ENCODE measurements at places on chromosomes 7 and 10.

DNA sequence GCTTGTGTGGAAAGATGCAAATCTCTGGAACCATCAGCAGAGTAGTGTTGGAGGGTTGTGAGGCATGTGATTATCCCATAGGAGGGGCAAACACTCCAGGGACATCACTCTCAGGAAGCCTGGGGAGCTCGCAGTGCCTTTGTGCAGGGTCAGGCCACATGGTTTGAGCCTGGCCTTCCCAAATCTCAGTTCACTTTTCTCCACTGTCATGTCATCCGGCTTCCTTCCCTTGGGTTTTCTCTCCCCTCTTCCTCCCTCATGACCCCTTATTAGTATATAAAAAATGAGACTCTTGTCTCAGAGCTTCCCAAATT lies 20.4 kb downstream of the TSPAN14 start:
- no peak for DNase-seq

GRCh38 chr10:44125879-44126278 lies 259.0 kb downstream of the CXCL12 start:
- no peak for DNase-seq

GRCh38 chr7:123864436-123864835 lies 19.5 kb downstream of the HYAL4 start:
- no peak for DNase-seq

DNA sequence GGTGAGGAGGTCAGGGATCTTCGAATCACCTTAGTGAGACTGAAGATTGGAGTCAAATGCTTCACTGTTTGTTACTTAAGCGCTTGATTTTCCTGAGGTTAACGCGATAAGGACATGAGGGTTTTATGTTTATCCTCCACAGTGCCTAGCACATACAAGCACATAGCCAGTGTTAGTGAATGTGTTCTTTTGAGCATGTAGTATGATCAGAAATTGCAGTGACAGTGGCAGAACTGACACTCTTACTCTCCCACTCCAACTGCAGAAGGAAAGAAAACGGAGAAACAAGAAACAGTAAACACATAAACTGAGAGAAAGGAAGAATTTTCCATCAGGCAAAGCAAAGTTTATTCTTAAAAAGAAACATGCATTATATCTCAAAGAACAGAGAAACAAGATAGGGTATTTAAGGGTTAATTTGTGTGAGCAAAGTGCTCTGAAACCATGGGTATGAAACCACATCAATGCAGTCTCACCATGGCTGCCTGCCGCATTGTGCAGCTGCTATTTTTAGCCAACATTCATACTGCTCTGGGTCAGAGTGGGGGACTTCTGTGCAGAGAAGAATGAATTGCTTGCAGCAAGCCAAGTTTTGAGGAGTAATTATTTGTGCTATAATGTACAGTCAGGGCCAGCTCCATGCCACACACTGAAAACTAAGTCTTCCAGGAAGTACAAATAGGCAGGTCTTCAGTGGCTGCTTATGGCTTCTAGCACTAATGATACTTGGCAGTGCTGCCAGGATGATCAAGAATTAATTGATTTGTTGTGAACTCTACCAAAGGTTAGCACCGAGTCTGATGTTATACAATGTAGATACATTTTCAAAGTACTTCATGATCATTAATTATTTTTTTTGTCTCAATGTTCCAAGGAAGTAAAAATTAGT lies 152.0 kb downstream of the MACC1 start:
- DNase-seq, result peak; percentile 2

DNA sequence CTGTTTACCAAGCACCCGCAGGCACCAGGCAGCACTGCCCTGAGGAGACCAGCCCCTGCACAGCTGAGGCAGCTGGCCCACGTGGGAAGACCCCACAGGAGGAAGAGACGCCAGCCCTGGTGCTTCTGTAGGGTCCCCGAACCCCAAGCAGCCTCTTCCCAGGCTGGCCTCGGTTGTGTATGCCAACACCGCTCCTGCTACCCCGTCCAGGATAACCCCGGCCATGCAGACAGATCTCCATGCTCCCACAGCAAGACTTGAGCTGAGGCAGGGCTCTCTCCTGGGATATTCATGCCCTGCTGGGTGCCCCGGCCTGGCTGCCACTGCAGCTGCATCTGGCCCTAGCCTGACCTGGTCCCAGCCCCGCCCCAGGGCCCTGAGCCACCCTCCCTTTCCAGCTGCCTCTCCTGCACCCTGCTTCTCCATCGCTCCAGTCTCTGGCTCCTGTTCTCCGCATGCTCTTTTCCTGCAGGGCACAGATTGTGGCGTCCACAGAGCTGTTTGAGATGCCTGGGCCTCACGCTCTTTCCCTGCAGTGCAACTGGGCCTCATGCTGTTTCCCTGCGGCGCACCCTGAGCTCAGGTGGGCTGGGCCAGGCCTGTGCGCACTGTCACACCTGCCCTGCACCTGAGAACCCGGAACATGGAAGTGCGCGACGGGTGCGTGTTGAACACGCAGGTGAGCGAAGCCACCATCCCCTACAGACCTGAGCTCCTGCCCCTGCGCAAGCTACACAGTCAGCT lies 236.2 kb downstream of the ELFN1 start:
- DNase-seq, result no peak

GRCh38 chr7:77370606-77371005 lies 45.5 kb downstream of the GSAP start:
- no peak for DNase-seq

GRCh38 chr10:22856444-22857074 lies 71.3 kb upstream of the ARMC3 start:
- DNase-seq, result no peak

DNA sequence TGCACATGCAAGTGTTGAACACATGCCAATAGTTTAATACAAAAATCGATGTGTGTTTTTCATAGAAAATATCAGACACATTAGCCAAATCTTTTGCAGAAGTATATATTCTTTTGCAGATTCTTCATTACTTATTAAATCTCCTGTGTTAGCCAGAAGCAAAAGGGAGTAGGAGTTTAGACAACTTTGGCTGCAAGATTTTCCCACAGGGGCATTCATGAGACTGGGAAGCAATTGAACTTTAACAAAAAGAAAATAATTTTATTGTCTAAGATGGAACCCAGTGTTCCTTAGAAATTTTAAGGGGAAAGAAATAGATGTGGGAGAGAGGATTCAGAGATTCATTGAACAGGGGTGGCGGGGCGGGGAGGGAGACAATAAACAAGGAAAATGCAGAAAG lies 1336.0 kb downstream of the GATA3 start:
- DNase-seq, result no peak

GRCh38 chr7:156903232-156903909 lies 10.4 kb upstream of the LMBR1 start:
- DNase-seq, result no peak

- DNase-seq, result no peak
Observed at GRCh38 chr10:61042533-61042932, 98.5 kb upstream of the RHOBTB1 start.

DNA sequence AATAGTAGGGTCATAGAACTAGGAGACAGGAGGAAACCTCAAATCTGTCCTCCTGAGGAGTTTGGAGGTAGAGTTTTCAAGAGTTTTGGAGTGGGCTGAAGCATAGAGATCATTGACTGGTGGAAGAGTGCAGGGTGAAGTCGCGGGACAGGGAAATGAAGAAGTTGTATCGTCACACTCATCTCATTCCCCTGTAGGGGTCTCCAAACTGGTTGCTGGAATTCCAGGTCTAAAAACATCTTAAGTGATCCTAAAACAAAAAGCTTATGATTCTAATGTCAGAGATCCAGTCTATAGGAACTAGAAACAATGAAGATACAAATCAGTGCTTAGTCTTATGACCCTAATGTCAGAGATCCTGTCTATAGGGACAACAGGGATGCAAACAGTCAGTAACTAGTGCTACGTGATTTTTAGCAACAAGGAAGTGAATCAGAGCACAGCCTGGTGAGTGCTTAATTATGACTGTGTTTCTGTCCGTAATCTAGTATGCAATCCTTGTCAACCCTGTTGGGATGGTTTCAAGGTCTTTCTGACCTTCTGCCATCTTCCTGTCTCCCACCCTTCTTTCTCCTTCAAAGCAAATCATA lies 139.4 kb downstream of the SKIDA1 start:
- DNase-seq, result no peak

DNA sequence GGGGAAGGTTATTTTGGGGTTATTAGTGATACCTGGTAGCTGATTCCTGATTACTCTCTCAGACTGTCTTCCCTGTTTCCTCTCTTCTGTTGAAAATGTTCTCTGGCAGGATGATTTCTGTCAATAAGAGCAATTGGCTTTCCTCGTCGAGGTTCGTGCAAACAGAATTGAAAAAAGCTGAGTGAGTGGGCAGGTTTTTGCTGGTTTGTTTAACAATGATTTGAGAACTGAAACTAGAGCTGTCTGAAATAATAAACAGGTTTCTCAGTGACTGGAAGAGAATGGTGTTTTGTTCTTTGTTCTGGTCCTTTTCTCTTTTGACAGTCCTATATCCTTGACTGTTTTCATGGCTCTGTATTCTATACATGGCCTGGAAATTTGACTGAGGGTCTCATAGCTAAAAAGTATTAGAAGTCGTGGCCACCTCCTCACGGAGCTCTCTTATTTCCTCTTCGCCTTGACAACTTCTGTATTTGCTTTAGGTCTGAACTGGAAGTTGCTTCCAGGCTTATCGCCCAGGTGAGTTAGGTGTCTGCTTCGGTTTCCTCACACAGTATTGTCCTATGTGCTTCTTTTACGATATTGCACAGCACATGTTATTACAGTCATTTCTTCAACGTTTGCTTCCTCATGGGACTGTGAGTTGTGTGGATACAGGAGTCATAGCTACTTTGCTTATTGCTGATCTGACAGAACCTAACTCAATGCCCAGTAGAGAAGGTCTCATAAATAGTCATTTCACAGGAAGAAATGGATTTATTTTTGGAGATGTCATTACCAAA lies 403.6 kb downstream of the NRG3 start:
- no peak for DNase-seq

GRCh38 chr7:70595370-70595754 lies 536.6 kb upstream of the GALNT17 start:
- no peak for DNase-seq

DNA sequence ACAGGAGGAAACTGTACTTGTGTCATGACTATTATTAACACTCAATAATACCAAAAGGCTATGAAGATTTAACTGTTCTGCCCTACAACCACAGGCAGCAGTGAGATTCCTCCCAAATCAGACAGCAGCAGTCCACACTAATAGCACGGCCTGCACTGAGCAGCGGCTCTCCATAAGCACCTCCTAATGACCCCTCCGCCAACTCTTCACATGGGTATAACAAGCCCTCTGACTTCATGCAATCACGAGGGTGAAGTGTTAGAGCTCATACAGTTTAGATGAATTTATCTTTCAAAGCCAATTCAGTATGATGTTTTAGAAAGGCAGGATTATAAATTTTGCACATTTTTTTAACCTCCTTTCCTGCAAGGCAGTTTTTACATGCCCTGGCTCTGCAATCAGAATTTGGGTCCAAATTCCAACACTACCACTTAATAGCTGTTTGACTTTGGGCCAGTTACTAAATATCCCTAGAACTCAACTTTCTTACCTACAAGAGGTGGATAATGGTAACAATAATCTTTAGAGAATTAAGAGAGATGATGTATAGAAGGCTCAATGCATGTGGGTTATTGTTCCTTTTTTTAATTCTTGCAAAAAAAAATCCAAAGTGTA lies 617.1 kb downstream of the KCNMA1 start:
- no peak for DNase-seq

DNA sequence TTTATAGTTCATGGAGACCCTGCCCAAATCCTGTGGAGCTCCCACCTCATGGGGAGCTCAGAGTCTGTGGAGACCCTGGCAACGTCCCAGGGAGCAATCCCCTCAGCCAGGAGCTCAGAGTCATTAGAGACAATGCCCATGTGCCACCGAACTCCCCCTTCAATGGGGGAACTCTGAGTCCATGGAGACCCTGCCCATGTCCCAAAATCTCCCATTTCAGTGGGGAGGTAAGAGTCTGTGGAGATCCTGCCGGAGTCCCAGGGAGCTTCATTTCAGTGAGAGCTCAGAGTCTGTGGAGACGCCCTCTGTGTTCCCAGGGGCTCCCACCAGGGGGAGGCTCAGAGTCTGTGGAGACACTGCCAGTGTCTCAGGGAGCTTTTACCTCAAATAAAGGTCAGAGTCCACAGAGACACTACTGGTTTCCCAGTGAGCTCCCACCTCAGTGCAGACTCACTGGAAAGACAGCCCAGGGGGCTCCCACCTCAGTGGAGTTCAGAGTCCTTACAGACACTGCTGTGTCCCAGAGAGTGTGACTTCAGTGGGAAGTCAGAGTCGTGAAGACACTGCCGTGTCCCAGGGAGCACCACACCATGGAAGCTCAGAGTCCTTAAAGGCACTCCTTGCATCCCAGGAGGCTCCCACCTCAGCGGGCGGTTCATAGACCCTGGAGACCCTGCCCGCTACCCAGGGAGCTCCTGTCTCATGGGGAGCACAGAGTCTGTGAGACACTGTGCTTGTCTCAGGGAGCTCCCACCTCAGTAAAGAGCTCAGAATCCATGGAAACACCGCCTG lies 5.0 kb downstream of the MYO1G start:
- DNase-seq, result no peak

GRCh38 chr10:21824409-21824808 lies 179.1 kb downstream of the DNAJC1 start:
- DNase-seq, result no peak

GRCh38 chr7:75575488-75576121 lies 83.5 kb downstream of the SPDYE5 start:
- no peak for DNase-seq

Data from stimulated activated CD4-positive, alpha-beta T cell treated with anti-CD3 and anti-CD28 coated beads, Interleukin-1b, Interleukin-23, amount 100 ng/mL, for 48 hours (primary cell).